ENCODE measurements at places on chromosomes 2 and 18. TPM values are rescaled to one million over a fixed set of nuclear protein-coding genes. Genes with fewer than 3 reads are reported as not detected.

- no peaks in the 10 kb centered on the region for H3K36me3 ChIP-seq
- DNase-seq, result peak; percentile 61
- H3K27ac ChIP-seq, result no peak overlapping the region
- H3K4me3 ChIP-seq, result no peak overlapping the region
- H3K27me3 ChIP-seq, result no peaks in the 10 kb centered on the region
- H3K4me1 ChIP-seq, result peaks cover 15% of the 10 kb centered on the region
These were observed 35.4 kb downstream of the INPP4A start for GRCh38 chr2:98479959-98480524.

Gene SPC25
- 0.60 TPM for total RNA-seq

GRCh38 chr2:10568736-10569432 is 120.8 kb upstream of the ODC1 start:
- DNase-seq, result no peak
- peaks cover 16% of the 10 kb centered on the region for H3K36me3 ChIP-seq
- peaks cover 8% of the 10 kb centered on the region for H3K4me1 ChIP-seq
- no peak overlapping the region for H3K4me3 ChIP-seq
- H3K27ac ChIP-seq, result peak overlapping the region; percentile 13

- no peak overlapping the region for H3K27ac ChIP-seq
- DNase-seq, result no peak
- H3K4me1 ChIP-seq, result no peaks in the 10 kb centered on the region
- no peaks in the 10 kb centered on the region for H3K27me3 ChIP-seq
- no peaks in the 10 kb centered on the region for H3K36me3 ChIP-seq
- H3K4me3 ChIP-seq, result no peak overlapping the region
These were observed 245.8 kb downstream of the DPP10 start for GRCh38 chr2:114688241-114688640.

- no peaks in the 10 kb centered on the region for H3K27me3 ChIP-seq
- H3K27ac ChIP-seq, result no peak overlapping the region
- no peaks in the 10 kb centered on the region for H3K4me1 ChIP-seq
- peak; percentile 42 for DNase-seq
- no peaks in the 10 kb centered on the region for H3K36me3 ChIP-seq
- H3K4me3 ChIP-seq, result no peak overlapping the region
These were observed 10.5 kb upstream of the NOL10 start for GRCh38 chr2:10700078-10700803.

- no peaks in the 10 kb centered on the region for H3K27me3 ChIP-seq
- no peaks in the 10 kb centered on the region for H3K4me1 ChIP-seq
- H3K36me3 ChIP-seq, result no peaks in the 10 kb centered on the region
- no peak overlapping the region for H3K4me3 ChIP-seq
These were observed 141.7 kb downstream of the ARL4C start for GRCh38 chr2:234355021-234355720.
